ENCODE measurements at places on chromosomes 12 and 14.

GRCh38 chr12:103085541-103085940, 128.1 kb downstream of the ASCL1 start:
- peak; percentile 42 for DNase-seq

DNA sequence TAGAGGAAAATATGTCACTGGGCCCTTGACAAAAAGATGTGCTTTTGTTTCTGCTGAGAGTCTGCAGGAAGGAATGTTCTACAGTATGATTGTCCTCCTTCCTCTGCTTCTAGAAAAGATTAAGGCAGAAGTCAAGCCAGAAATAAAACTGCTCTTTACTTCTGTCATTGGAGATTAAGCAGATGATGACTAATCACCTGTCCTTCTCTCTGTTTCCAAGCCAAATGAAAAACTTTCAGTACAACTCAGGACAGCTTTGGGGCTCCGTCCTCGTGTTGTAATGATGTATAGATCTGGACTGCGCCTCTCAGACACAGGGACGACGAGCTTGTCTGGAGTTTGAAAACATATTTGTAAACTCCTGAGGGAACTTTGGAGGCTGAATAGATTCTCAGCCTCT, 159.3 kb downstream of the DYRK2 start:
- DNase-seq, result no peak

DNA sequence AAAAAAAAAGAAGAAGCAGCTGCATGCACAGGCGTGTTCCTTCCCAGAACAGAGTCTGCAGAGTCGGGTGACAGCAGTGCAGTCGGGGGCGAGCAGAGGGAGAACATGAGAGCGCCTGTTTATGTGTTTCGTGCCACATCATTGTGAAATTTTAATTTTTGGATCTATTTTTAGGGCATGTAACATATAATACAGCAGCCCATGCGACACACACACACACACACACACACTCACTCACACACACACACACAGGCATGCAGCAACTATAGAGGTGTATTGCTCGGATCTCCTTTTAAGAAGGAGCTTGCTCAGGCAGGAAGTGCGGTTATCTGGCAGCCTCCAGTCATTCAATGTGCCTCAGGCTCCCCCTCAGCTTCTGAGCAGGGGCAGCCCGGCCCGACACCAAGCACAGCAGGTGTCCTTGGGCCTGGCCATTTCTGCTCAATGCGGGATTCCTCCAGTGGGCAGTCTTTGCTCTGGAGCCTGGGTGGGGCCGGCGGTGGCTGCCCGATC, 71.8 kb downstream of the ZNF664 start:
- no peak for DNase-seq

GRCh38 chr14:85576848-85577542, 47.1 kb downstream of the FLRT2 start:
- DNase-seq, result no peak

DNA sequence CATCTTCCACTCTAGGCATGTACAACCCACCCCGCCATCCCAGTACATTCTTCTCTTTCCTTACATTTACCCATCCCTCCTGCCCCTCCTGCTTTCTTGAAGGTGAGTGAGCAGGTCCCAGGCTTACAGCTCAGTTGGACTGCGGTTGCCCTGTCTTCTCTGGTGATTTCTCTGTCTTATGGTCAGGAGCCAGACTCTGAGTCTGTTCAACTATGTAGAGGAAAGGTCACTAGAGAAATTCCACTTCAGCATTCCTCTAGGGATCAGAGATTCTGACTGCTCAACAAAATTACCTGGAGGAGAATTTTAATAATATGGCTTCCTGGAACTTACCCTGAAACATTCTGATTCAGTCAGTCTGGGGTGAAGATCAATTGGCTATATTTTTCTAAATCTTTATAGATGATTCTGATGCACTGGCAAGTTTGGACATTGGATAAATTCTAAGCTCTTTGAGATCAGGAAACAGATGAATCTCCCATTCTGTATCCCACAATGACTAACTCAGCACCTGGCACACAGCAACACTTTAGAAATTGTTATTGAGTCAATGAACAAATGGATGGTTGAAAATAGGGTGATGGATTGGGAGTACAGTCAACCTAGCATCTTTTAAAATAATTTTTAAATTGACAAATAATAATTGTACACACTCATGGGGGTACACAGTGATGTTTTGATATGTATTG, 128.6 kb upstream of the HIF1A start:
- DNase-seq, result no peak

DNA sequence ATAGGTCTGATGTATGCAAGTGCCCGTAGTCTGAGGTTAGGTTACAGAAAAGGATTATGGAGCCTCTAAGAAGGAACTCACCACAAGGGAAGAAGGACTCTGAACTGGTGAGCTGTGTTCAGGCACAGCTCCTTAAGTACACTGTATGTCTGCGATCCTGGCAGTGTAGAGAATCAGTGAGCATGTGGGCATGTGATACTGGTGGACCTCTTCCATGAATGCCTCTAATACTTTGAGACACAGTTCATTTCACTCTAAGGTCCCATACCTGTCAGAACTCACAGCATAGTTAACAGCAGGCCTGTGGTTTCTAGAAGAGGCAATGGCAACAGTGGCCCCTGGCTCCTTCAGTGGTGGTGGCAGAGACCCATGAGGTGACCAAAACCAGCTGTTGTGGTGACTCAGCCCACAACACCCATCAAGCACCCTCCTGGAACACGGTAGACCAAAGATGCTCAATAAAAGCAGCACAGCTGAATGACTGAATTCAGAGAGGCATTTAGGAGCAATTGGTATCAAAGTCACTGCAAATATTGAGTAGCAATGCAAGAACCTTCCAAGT, 6.9 kb upstream of the OR6J1 start:
- DNase-seq, result no peak

- DNase-seq, result no peak
These were observed 94.1 kb downstream of the PLCZ1 start for GRCh38 chr12:18643681-18644080.

- no peak for DNase-seq
These were observed 20.1 kb upstream of the PLXNC1 start for GRCh38 chr12:94128280-94128679.

DNA sequence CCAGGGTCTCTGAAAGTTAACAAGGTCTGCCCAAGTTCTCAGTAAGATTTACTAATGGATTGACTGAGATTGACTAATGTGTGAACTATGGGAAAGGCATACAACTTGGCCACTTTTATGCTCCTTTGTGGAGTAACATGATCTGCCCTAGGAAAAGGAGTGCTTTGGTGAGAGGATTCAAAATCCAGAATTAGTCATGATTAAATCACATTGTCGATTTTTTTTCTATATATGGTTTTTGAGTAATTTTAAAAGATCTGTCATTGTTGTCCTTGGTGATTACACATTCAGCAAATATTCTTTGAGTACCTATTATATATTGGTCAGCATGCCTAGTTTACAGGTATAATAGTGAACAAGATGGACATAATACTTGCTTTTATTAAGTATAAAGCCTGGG, 147.7 kb upstream of the SYT10 start:
- no peak for DNase-seq

GRCh38 chr14:102015045-102015685, 50.8 kb downstream of the DYNC1H1 start:
- no peak for DNase-seq

GRCh38 chr14:72965249-72965648, 39.0 kb downstream of the DCAF4 start:
- DNase-seq, result no peak

DNA sequence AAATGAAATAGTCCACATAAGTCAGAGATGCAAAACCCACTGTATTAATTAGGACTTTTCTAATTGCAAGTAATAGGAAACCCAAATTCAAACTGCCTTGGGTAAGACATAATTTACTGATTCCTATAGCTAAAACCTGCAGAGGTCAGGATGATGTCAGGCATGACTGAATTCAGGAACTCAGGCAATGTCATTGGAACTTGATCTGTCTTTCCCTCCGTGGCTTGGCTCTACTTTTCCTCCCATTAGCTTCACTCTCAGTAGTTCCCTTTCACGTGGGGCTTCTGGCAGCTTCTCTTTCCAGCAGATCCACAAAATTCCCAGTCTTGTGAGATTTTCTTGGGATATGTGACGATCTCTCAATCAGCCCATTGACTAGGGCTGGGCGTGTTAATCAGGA, 2.4 kb upstream of the JDP2 start:
- DNase-seq, result no peak

- DNase-seq, result no peak
These were observed 1.7 kb upstream of the NEK9 start for GRCh38 chr14:75128596-75128990.

DNA sequence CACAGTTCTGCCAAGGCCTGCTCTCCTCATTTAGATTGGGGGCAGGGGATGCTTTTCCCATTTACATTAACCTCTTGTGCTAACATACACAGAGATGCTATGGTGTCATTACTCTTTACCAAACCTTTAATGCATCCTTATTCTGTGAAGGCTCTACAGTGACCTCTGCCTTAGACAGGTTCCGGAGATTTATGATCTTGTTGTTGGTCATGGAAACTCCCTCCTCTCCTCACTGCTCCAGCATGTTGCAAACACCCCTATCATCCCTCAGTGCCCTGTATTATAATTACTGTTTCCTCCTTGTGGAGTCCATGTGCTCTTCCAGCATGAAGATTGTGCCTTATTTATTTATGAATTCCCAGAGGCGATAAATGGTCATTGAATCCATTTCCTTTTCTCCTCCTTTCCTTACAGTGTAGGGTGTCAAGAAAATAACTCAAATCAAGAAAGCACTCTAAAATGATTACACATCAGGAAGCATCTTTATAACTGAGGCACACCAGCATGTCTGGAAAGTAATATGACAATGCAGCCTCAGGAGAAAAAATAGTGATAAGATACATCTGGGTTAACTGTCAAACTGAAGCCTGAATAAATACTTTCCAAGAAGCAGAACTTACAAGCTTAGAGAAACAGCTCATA, 37.8 kb downstream of the RTN1 start:
- DNase-seq, result no peak

DNA sequence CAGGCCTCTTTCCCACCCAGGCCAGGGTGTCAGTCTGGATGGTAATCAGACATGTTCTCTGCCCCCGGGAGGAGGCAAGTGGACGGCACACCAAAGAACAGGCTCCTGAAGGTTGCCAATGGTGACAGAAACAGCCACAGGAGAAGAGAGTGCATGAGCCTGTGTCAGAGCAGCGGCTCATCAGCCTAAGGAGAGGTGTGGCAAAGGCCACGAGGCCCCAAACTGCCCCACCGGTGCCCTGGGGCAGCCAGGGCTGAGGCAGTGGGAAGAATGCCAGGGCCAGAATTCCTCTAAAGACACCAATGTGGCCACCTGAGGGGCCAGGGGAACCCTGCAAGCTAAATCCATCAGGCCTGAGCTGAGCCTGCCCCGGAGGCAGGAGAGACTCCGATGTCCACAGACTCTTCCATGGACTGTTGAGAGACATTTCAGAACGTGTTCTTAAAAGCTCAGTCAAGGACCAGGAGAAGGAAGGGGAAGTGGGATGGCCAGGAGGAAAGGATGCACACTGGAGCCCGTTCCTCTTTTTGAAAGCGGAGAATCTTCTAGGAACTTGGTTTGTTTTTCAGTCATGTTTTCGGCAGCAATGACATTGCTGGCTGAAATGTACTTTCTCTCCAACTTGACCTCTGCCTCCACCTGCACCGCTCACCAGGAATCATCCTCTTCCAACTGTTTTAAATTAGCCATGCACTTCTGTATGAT, 176.3 kb upstream of the FKBP4 start:
- DNase-seq, result no peak

- DNase-seq, result no peak
These were observed 162.7 kb downstream of the ETV6 start for GRCh38 chr12:11812241-11812585.

DNA sequence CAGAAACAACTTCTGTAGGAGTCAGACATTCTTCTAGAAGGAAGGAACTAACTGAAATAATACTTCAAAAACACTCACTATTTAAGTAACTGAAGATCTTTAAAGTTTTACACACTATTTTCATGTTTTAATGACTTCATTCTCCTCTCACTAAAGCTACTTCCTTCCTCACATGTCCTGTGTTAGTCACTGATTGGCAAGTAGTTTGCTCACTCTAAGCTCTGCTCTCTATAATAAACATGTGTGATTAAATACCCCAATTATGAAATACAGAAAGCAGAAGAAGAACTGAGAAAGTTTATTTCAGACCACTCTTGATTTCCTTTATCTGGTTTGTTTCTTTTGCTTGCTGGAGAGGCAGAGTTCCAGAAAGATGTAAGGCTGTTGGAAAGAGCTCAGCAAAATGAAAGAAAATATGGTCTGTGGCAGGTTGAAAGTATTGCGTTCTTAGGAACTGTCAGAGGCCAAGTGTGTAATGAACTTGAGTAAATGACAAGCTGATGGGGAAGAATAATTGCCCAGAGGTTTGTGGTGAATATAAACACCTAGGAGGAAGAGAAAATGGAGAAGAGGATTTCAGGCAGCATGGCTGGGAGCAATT, 522.0 kb upstream of the SEL1L start:
- DNase-seq, result no peak

- DNase-seq, result no peak
These were observed 128.8 kb downstream of the TSPAN9 start for GRCh38 chr12:3205742-3206519.

DNA sequence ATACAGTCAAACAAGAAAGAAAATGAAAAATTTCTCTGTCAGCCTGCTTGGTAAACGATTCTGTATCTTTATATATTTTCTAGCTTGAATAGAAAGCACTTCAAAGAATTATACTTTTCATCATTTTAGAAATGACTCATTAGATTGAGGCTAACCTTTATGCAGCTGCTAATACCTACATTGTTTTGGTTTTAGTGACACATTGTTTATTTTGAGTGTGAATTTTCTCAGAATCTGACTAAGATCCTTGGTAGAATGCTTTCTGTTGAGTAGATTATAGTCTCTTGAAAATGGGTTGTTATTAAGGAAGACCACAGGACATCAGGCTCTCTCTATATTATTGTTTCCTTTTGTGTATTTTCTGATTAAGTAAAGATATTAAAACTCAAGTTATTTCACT, at the start of gene PMCH:
TSS of gene PMCH (minus strand) at position 45 of the 400 bp plus-strand sequence. CDS start 63 bp downstream, outside the sequence.
- no peak for DNase-seq

DNA sequence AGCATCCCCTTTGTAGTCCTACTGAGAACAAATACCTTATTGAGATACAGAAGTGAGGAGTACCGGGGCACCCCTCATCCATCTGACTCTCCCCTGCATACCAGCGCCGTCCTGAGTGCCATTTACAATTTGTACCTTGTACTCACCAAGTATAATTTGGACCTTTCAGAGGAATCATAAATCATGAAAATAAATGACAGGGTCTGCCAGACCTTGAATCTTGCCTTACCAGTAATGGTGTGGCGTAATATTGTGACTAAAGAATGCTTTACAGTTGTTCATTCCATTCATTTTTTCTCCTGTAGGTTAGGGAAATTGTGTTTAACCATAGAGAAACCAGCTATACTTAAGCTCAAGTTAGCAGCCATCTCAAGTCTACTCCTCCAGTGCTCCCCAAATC, 243.7 kb upstream of the RGS6 start:
- DNase-seq, result no peak

DNA sequence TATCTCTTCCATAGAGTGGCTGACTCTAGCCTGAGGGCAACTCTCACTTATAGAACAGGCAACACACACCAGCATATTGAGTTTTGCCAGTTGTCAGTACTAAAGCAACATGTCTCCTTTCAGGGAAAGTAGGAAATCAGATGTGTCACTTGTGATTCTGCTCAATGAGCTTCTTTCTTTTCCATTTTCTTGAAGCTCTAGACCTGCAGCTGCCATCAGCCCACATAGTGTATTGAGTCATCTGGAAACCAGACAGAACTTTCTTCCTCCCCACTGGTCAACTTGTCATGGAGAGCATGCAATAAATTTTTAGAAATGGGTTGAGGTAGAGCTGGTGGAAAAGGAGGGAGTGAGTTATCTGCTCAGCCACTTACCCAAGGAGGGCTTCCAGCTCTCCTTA, 209.0 kb upstream of the PLEKHG7 start:
- no peak for DNase-seq

Data from COR-L47 (cell line).